ENCODE measurements at places on chromosomes 16 and 17. TPM values are rescaled to one million over a fixed set of nuclear protein-coding genes. Genes with fewer than 3 reads are reported as not detected.
A peak's percentile ranks its signal among the peaks of the same experiment; 100 is the strongest.

- peak; percentile 14 for DNase-seq
Measured at GRCh38 chr16:1781758-1782407, 488 bp downstream of the SPSB3 start.

GRCh38 chr17:13569398-13570123 lies 32.2 kb downstream of the HS3ST3A1 start:
- no peak for DNase-seq

GRCh38 chr16:68696514-68696913 lies 40.6 kb upstream of the CDH1 start:
- DNase-seq: no peak

- peak; percentile 14 for DNase-seq
Measured at GRCh38 chr17:19787733-19788357, 39.7 kb upstream of the ALDH3A1 start.

KRTAP3-1 gene
- total RNA-seq: not detected

DNA sequence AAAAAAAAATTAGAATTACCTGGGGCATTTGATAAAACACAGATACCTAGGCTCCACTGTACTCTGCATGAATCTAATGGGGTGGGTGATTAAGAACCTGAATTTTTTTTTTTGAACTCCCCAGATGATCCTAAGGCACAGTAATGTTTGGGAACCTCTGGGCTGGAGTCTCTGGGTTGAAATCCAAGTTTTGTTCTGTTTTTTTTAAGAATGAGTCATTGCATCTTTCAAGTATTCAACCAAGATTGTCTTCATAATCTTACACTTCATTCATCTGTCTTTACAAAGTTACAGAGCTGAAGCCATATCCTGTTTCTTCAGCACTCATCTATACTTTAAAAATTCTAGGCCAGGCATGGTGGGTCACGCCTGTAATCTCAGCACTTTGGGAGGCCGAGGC lies 52.6 kb downstream of the PIGL start:
- peak; percentile 25 for DNase-seq

GRCh38 chr16:349211-349610 lies 3.3 kb downstream of the AXIN1 start:
- DNase-seq: no peak

KRT33B gene
- 0.79 TPM for total RNA-seq

TBX2 gene
- 0.26 TPM for total RNA-seq
